ENCODE measurements at places on chromosomes 7 and 10. TPM values are rescaled to one million over a fixed set of nuclear protein-coding genes. Genes with fewer than 3 reads are reported as not detected.

DNA sequence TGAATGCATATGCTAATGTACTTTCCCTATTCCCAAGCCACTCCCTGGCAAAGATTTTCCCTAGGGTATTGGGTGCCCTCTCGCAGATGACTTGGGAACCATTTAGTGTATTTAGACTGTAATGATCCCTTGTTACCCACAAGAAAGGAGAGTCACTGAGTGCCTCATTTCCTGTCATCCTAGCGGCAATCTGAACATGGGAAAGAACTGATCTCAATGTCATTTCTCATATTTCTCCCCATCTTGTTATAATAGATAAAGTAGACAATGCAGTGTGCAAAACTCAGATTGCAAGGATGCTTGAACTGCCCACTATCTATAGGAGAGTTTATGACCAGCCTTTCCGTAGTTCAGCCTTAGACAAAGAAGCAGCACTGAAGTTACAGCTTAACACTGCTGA is 123.3 kb downstream of the MICU1 start:
- H3K4me1 ChIP-seq, result no peaks in the 10 kb centered on the region
- no peaks in the 10 kb centered on the region for H3K27me3 ChIP-seq
- peaks cover 9% of the 10 kb centered on the region for H3K36me3 ChIP-seq
- DNase-seq, result no peak

DNA sequence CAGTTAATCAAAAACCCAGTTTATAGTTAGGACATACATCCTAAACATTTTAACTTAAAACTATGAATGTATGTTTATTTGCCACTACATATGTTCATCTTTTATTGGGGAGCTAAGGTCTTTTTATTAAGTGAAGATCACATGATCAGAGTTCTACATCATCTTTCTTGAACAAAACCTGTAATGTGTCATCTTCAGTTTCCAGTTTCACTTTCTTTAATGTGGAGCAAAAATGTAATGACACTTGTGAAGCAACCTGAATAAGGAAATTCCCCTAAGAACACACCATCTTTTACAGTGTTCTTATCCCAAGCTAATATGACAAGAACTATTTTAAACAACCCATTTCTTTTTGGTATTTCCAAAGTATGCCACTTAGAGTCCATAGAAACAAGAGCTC is 166.7 kb upstream of the BET1 start:
- DNase-seq, result no peak
- H3K27ac ChIP-seq, result no peak overlapping the region
- H3K36me3 ChIP-seq, result no peaks in the 10 kb centered on the region

GRCh38 chr7:80764132-80764531 is 125.7 kb downstream of the CD36 start:
- H3K27me3 ChIP-seq, result no peaks in the 10 kb centered on the region
- H3K4me1 ChIP-seq, result no peaks in the 10 kb centered on the region
- no peak for DNase-seq

GRCh38 chr10:122113945-122114747 is 125.2 kb downstream of the TACC2 start:
- peaks cover 41% of the 10 kb centered on the region for H3K4me1 ChIP-seq
- H3K4me3 ChIP-seq, result peak overlapping the region; percentile 80
- peak overlapping the region; percentile 100 for H3K27ac ChIP-seq
- DNase-seq, result no peak

DNA sequence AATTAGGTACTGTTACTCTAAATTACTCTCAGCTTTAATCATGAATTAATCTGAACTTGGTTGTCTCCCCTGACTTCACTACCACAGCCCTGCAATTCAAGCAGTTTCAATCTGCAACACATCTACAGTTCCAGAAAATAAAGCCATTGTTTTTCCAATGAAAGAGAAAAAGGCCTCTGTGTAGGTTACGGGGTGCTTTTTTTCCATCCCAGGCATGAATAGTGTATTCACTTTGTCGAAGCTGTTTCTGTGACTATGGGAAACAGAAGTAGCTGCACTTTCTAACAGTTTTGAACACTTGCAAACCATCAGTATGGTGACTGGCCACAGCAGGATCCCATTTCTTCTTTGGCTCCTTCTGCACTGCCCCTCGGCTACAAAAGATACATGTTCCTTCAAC is 460.2 kb downstream of the GRM8 start:
- no peak overlapping the region for H3K4me3 ChIP-seq
- no peak overlapping the region for H3K27ac ChIP-seq
- H3K36me3 ChIP-seq, result no peaks in the 10 kb centered on the region
- no peak for DNase-seq
- no peaks in the 10 kb centered on the region for H3K27me3 ChIP-seq

GRCh38 chr10:108684431-108684830 is 1238.9 kb downstream of the XPNPEP1 start:
- no peaks in the 10 kb centered on the region for H3K36me3 ChIP-seq
- DNase-seq, result no peak
- no peaks in the 10 kb centered on the region for H3K27me3 ChIP-seq
- no peaks in the 10 kb centered on the region for H3K4me1 ChIP-seq
- no peak overlapping the region for H3K27ac ChIP-seq
- H3K4me3 ChIP-seq, result no peak overlapping the region

The CTAGE8 gene
- total RNA-seq, result 4.2 TPM

GRCh38 chr7:73683788-73684693 is 644 bp downstream of the BUD23 start:
- no peaks in the 10 kb centered on the region for H3K27me3 ChIP-seq
- peak overlapping the region; percentile 98 for H3K4me3 ChIP-seq
- H3K4me1 ChIP-seq, result peaks cover 37% of the 10 kb centered on the region
- peaks cover 26% of the 10 kb centered on the region for H3K36me3 ChIP-seq
- no peak for DNase-seq

DNA sequence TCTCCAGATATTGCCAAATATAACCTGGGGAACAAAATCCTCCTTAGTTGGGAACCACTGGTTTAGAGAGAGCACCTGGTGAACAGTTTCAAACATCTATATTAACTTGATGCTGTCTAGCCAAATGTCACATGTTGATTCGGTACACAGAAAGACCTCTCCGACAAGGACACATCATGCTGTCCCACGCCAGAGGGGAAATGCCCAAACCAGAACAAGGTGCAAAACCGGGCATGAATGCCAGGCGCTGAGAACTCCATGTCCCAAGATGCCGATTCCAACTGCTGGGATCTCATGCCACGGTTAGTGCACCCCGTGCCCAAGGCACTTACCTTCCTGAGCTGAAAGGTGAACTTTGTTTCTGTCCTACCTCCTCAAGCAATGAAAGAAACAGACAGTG is 100.8 kb downstream of the SFMBT2 start:
- no peaks in the 10 kb centered on the region for H3K36me3 ChIP-seq
- DNase-seq, result no peak
- no peak overlapping the region for H3K27ac ChIP-seq
- H3K4me1 ChIP-seq, result peaks cover 8% of the 10 kb centered on the region
- no peaks in the 10 kb centered on the region for H3K27me3 ChIP-seq
- H3K4me3 ChIP-seq, result no peak overlapping the region

- H3K27ac ChIP-seq, result peak overlapping the region; percentile 48
- DNase-seq, result no peak
- H3K4me3 ChIP-seq, result peak overlapping the region; percentile 37
- H3K27me3 ChIP-seq, result peaks cover 6% of the 10 kb centered on the region
Measured at GRCh38 chr7:30697719-30698460, 15.6 kb upstream of the CRHR2 start.

- H3K4me3 ChIP-seq, result no peak overlapping the region
- no peak overlapping the region for H3K27ac ChIP-seq
- peaks cover 94% of the 10 kb centered on the region for H3K36me3 ChIP-seq
- H3K4me1 ChIP-seq, result peaks cover 2% of the 10 kb centered on the region
- DNase-seq, result no peak
- no peaks in the 10 kb centered on the region for H3K27me3 ChIP-seq
Measured at GRCh38 chr7:98997846-98998245, 119.5 kb downstream of the TRRAP start.

The FANK1 gene
- 11.5 TPM for total RNA-seq

The NUTM2E gene
- not detected for total RNA-seq

DNA sequence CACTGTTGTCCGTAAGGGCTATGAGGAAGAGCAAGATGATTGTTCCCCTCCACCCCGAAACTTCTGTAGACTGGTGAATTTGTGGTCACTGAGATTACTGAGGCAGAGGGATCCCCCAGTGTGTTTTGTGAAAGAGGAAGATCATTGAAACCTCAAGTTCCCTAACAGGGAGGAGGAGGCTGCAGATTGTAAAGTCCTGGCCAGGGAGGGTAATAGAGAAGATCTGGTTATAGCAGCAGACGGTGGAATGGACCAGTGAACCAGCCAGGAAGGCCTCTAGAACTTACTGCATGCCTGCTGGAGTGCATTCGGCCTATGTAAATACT is 31.1 kb downstream of the LMTK2 start:
- no peak overlapping the region for H3K4me3 ChIP-seq
- peaks cover 55% of the 10 kb centered on the region for H3K4me1 ChIP-seq
- DNase-seq, result no peak
- no peak overlapping the region for H3K27ac ChIP-seq
- no peaks in the 10 kb centered on the region for H3K27me3 ChIP-seq

DNA sequence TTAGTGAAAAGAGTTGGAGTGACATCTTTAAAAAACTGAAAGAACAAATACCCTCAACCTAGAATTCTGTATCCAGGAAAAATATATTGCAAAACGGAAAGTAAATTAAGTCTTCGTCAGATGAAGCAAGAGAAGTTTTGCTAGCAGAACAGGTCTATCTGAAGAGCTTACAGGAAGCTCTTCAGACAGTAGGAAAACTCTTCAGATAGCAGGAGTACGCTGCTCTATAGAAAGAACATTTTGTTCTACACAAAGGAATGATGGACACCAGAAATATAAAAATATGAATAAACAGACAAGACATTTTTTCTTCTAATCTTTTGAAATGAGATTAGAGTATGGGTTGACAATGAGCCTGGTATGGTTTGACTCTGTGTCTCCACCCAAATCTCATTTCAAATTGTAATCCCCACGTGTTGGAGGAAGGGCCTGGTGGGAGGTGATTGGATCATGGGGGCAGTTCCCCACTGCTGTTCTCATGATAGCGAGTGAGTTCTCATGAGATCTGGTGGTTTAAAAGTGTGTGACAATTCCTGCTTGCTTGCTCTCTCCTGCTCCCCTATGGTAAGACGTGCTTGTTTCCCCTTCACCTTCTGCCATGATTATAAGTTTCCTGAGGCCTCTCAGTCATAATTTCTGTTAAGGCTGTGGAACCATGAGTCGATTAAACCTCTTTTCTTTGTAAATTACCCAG is 567.3 kb downstream of the AUTS2 start:
- no peaks in the 10 kb centered on the region for H3K4me1 ChIP-seq
- peak overlapping the region; percentile 48 for H3K27ac ChIP-seq

DNA sequence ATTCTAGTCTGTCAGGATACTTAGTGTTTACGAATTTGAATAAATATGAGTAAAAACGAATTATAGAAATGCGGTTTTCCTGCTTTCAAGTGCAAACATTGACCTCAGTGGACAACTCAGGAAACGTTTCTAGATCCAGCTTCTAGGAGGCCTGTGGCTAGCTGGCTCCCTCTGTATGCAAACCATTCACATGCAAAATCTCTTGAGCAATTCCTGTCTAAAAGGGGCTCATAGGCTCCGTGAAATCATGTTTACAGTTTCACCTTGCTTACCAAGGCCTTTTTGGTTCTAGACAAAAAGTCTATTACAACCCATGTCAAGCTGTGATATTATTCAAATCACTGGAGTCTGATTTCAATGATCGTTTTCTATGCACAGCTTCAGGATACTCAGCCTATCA is 364.5 kb downstream of the DPP6 start:
- H3K27ac ChIP-seq, result no peak overlapping the region
- DNase-seq, result no peak
- no peaks in the 10 kb centered on the region for H3K27me3 ChIP-seq
- H3K4me3 ChIP-seq, result no peak overlapping the region
- no peaks in the 10 kb centered on the region for H3K4me1 ChIP-seq

DNA sequence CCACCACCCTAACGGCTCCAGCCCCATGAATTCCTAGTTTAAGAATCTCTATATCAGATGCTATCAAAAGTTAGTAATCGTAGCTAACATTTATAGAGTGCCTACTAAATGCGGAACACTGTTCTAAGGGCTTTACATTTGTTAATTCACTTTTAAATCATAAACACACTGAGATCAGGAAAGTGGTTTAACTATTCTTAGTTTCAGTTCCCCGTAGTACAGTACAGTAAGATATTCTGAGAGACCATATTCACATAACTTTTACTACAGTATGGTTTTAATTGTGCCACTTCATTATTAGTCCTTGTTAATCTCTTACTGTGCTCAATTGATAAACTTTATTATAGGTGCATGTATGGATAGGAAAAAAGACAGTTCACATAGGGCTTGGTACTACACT is 22.5 kb downstream of the SYPL1 start:
- H3K36me3 ChIP-seq, result peaks cover 52% of the 10 kb centered on the region
- no peak for DNase-seq
- no peaks in the 10 kb centered on the region for H3K4me1 ChIP-seq
- no peak overlapping the region for H3K27ac ChIP-seq
- no peak overlapping the region for H3K4me3 ChIP-seq
- H3K27me3 ChIP-seq, result no peaks in the 10 kb centered on the region

DNA sequence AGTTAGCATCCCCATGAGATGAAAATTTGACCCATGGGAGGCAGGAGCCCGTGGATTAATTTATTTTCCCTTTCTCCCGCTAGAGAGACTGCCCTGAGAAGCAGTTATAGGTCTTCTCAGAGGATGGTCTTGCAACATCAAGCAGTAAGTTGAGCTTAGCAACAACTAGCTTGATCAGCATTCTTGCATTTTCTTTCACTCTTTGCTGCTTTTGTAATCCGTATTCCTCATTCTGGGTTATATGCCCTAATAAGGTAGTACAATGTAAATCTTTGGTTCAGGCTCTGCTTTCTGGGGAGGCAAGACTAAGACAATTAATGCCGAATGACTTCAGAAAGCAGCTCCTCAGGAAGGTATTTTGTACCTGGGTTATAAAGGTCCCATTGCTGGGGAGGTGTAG is 146.8 kb downstream of the FZD1 start:
- H3K27ac ChIP-seq, result no peak overlapping the region
- H3K4me3 ChIP-seq, result no peak overlapping the region
- no peaks in the 10 kb centered on the region for H3K27me3 ChIP-seq
- H3K36me3 ChIP-seq, result no peaks in the 10 kb centered on the region
- no peaks in the 10 kb centered on the region for H3K4me1 ChIP-seq

The TMEM273 gene
- total RNA-seq, result 48.5 TPM

DNA sequence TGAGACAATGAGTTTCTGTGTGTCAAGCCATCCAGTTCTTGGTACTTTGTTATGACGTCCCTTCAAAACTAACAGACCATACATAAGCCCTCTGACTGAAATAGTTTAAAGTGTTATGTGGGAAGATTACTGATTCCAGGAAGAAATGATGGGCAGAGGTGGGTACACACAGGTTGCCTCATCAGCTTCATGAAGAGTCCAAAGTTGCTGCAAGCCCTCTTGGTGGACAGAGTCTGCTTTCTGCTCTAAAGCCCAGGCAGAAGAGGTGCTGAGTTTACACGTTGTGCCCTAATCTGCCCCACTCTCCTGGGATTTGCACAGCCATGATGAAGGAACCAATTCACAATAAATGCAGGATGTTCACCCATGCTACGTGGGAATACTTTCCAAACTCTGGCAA is 187.4 kb downstream of the PARD3 start:
- peaks cover 6% of the 10 kb centered on the region for H3K4me1 ChIP-seq
- H3K27me3 ChIP-seq, result no peaks in the 10 kb centered on the region
- H3K4me3 ChIP-seq, result no peak overlapping the region
- no peak overlapping the region for H3K27ac ChIP-seq
- no peaks in the 10 kb centered on the region for H3K36me3 ChIP-seq
- no peak for DNase-seq

The IL6 gene
- total RNA-seq, result 8.2 TPM

GRCh38 chr7:18960725-18961124 is 156.7 kb downstream of the TWIST1 start:
- H3K36me3 ChIP-seq, result no peaks in the 10 kb centered on the region
- H3K27ac ChIP-seq, result no peak overlapping the region
- H3K27me3 ChIP-seq, result no peaks in the 10 kb centered on the region
- no peak for DNase-seq
- no peak overlapping the region for H3K4me3 ChIP-seq

- peak; percentile 73 for DNase-seq
- H3K4me3 ChIP-seq, result peak overlapping the region; percentile 36
- H3K4me1 ChIP-seq, result peaks cover 40% of the 10 kb centered on the region
Measured at GRCh38 chr10:86363184-86363832, 3.3 kb downstream of the GRID1 start.
